ENCODE measurements at places on chromosomes 5 and 9.

GRCh38 chr5:58012102-58012501 lies 447.8 kb downstream of the PLK2 start:
- no peak for DNase-seq

DNA sequence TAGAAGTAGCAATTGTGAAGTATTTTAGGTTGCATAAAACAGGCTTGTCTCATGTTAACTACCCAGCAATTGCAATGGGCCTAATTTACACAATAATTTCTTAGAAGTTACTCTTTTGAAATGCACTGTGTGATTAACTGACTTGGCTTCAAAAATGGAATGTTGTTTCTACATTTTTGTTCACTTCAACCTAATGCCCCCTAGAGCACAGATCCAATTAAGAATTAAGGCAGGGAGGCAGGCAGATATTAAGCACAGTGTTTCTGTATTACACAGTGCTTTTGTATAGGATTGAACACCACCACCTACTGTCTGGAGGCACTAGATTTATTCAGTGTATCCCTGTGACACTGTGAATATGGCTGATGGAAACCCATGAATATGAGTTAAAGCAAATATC lies 302.1 kb downstream of the FBXL17 start:
- no peak for DNase-seq

- no peak for DNase-seq
Observed at GRCh38 chr5:14908172-14908571, 36.6 kb upstream of the ANKH start.

GRCh38 chr9:24245988-24246387 lies 299.7 kb downstream of the IZUMO3 start:
- DNase-seq = no peak

GRCh38 chr5:102324714-102325113 lies 28.6 kb upstream of the SLCO4C1 start:
- DNase-seq = no peak

GRCh38 chr5:78730300-78731094 lies 81.9 kb upstream of the LHFPL2 start:
- DNase-seq = no peak

DNA sequence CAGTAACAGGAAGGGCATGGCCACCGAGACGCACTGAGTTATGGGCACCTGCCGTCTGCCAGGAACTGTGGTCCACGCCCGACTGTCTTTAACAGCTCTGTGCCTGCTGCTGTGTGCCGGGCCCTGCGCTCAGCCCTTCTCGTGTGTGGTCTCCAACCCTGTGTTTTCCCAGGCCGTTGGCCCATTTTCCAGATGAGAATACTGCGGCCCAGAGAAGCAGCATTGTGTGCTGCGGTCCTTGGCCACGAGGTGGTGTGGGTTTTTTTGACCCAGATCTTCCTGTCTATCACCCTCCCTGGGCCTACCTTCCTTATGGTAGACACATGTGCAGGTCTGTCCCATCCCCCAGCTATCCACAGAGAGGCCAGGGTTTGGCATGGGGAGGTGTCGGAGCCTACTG lies 47.0 kb downstream of the RXRA start:
- DNase-seq = no peak

GRCh38 chr9:1759771-1760300 lies 255.3 kb upstream of the SMARCA2 start:
- no peak for DNase-seq

- DNase-seq = no peak
Observed at GRCh38 chr5:6904860-6905259, 191.6 kb downstream of the TENT4A start.

DNA sequence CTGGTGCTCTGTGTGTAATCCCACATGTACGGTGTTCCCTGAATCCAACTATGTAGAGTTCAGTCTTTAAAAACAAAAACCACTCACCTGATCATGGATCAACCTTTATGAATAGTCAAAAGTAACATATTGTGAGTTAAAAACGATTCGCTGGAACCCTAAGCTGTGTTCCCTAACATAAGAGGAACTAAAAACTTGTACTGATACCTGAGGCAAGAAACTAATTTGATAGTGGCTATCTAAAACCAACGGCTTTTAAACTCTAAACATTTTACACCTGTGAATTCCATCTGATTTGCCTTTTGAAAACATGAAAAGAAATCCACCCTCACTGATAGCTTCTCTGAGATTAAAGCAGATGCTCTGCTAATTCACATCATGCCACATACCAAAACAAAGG lies 101.5 kb downstream of the DEPDC1B start:
- DNase-seq = no peak

GRCh38 chr9:124696101-124696500 lies 75.0 kb downstream of the NR6A1 start:
- no peak for DNase-seq

DNA sequence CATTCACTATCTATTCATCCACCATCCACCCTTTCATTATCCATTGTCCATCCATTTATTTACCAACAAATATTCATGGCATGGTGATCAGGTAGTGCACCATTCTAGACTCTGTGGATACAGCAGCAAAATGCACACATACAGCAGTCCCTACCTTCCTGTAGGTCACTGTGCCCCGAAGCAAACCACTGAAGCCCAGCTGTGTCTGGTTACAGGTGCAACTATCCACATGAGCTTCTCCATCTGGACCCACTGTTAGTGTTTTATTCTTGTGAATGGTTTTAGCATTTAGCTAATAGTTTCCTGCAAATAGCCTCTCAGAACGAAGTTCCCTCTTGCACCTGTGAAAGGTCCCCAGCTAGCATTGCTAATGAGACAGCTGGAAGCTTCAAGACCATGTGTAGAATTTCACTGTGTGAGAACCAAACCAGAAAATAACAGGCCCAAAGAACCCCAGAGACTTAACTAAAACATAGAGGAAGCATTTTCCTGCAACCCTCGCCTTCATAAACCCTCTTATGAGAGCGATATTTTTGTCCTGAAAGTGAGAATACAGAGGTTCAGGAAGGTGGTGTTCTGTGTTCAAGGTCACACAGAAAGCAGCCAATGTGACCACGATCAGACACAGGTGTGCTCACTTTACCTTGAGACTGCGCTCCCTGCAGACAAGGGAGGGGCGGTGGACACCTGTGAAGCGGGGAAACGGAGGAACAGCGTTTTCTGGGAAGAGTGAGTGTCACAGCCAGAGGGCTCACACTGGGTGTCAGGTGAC lies 18.5 kb downstream of the PAEP start:
- no peak for DNase-seq

- no peak for DNase-seq
Observed at GRCh38 chr9:136086213-136086881, 8.7 kb downstream of the NACC2 start.

GRCh38 chr5:38453921-38454320 lies 102.5 kb downstream of the LIFR start:
- no peak for DNase-seq

DNA sequence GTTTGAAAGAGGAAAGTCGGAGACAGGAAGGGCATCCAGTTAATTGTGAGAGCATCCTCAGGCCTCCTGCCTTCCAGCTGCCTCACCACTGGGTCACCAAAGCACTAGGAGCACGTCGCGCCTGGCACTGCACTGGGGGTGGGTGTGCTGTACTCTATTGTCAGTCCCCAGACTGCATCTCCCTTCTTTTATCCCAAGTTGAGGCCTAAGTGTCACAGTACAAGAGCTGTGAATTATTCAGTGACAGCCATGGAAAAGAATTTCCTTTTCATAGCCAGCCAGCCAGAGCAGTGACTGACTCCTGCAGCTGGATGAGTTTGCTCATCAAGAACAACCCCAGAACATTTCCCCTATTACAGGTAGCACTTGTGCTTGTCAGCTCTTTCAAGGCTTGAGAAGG lies 16.3 kb downstream of the CLTA start:
- DNase-seq = no peak

- no peak for DNase-seq
Observed at GRCh38 chr5:51384281-51384840, 1.1 kb downstream of the ISL1 start.

- DNase-seq = no peak
Observed at GRCh38 chr5:1834022-1834551, 32.9 kb downstream of the NDUFS6 start.

GRCh38 chr9:137685741-137686420 lies 67.1 kb downstream of the EHMT1 start:
- no peak for DNase-seq

All from stimulated activated CD8-positive, alpha-beta memory T cell treated with anti-CD3 and anti-CD28 coated beads, Interleukin-2, amount 100 ng/mL, for 1 hour (primary cell).